Stimulated activated CD8-positive, alpha-beta memory T cell treated with anti-CD3 and anti-CD28 coated beads, Interleukin-2, amount 100 ng/mL, for 1 hour (primary cell): ENCODE measurements at places on chromosomes 16 and 17.

GRCh38 chr17:81248649-81249048 is 9.5 kb downstream of the NDUFAF8 start:
- no peak for DNase-seq

DNA sequence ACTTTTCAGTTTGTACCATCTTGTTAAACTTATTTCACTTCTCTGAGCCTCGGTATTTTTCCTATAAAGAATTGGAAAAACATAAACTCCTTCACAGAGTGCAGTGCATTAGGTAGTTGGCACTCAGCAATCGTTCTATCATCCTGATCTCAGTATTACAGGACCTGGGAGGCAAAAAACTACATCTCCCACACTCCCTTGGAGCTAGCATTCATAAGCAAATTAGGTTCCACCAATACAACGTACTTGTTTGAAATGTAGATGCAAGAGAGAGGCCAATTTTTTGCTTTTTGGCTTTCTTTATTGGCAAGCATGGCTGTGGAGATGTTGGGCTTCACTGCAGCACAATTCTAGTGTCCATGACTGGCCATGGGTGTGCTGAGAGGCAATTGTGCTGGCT is 285.2 kb downstream of the CA10 start:
- no peak for DNase-seq

DNA sequence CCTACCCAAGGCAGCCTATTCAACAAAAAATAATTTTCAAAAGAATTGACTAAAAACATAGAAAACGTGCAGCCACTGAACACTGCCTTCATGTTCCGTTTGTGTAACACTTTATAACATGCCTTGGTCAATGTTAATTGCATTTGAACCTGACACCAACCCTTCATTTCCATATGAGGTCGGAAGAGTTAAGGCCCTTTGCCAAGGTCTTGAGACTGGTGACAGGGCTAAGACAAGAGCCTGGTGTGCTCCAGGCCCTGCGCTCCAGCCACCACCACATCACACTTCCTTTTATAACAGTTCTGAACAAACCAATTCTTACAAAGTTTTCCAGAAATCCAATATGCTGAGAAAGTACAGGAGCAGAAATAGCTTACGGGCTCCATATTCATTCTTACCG is 4.2 kb downstream of the BBS2 start:
- DNase-seq: no peak

DNA sequence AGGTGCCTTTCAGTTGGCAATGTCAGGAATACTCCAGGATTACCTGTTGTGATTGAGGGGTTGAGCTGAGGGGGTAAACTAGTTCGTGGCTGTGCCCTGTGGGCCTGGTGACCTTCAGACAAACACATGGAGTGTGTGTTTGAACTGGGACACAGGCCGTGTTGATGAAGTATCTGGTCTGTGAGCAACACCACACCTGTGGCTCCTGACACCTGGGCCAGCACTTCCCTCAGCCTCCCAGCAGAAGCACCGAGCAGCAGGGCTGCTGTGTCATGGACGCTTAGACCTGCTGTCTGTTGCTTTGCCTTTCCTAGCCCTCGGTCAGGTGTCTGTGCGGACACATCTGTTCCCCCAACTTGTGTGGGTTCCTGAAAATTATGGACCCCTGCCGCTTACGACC is 82.9 kb downstream of the KSR1 start:
- no peak for DNase-seq

DNA sequence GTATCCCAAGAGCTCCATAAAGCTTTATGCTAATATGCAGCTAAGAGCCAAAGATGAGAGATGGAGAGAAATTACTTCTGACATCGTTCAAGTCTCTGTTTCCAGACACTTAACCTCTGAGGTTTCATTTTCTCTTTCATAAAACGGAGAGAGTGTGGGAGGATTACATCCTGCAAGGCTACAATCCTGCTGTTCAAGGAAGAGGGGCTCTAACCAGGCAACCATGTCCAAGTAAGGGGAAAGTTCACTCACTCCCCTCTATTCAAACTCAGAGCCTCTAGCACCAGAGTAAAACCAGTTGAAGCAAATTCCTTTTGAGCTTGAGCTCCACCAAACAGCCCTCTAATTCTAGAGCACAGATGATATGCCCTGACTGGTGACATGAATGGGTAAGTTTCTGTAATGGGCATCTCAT is 397.4 kb downstream of the NPIPA8 start:
- no peak for DNase-seq
